ENCODE measurements at places on chromosomes 3 and 15. TPM values are rescaled to one million over a fixed set of nuclear protein-coding genes. Genes with fewer than 3 reads are reported as not detected.

SLC51B gene
- 0.51 TPM for total RNA-seq

CERS3 gene
- total RNA-seq: not detected

GOLGA6B gene
- total RNA-seq: not detected

ZNF80 gene
- total RNA-seq: not detected

Measured in Panc1 (cell line).